SHP77 (cell line): ENCODE measurements at places on chromosomes 3 and 15.

DNA sequence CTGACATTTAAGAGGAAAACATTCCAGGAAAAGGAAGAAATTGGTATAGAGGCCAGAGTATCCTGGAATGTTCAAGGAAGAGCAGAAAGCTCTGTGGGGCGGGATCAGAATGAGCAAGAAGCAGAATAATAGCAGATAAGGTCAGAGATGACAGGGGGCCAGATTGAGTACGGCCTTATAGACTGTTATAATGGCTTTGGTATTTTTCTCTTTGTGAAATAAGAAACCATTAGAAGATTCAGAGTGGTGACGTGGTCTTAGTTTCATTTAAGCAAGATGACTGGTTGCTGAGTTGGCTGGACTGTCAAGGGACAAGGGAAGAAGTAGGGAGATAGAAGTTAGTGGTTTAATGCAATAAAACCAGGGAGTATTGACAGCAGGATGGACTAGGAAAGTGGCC is 218.3 kb upstream of the SOX2 start:
- DNase-seq = no peak

- DNase-seq = no peak
These were observed 191.7 kb upstream of the TLE3 start for GRCh38 chr15:70289191-70289955.

DNA sequence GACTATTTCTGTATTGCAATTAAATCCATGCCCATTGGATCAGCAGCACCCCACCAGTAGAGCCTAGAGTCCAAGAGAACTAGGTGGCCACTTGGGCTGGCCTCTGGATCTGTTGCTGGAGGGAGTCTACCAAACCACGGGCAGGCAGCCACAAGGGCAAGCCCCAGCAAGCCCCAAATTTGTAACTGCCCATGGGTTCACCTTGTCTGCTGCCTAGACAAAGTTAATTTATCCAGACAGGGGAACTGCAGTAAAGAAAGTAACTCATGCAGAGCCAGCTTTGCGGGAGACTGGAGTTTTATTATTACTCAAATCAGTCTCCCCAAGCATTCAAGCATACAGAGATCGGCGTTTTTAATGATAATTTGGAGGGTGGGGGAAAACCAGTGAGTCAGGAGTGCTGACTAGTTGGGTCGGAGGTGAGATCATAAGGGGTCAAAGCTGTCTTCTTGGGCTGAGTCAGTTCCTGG is 74.0 kb upstream of the TERB2 start:
- no peak for DNase-seq

DNA sequence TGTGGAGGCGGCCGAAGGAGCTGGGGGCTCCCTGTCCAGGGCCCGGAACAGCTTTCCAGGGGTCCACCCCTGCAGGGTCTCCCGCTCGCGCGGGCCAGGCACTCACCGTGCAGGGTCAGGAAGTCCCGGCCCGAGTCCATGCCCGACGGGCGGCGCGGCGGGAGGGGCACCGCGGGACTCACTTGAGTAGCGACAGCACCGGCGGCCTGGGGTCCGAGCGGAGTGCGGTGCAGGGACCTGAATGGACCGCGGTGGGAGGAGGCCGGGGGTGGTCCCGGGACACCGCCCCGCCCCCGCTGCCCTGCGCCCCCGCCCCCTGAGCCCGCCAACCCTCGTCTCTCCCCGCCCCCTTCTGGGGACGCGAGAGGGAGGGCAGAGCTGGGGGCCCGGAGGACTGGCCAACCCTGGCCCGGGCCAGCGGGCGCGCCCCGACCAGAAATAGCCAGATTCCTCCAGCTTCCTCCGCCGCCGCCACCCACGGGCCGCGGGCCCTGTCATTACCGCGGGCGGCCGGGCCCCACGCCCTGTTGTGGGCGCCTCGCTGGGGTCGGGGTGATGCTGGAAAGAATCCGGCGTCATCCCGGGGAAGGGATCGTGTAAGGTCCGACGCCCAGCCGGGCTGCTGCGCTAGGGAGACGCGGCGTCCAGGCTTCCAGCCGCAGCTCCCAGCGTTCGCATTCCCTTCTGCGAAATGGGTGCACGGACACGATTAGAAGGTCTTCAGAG is at the start of gene PLCD1:
TSS of gene PLCD1 (minus strand) at position 243 of the 726 bp plus-strand sequence. CDS start at position 140, 103 bp downstream.
- no peak for DNase-seq

- DNase-seq = no peak
These were observed 63.4 kb upstream of the C15orf39 start for GRCh38 chr15:75138016-75138999.

DNA sequence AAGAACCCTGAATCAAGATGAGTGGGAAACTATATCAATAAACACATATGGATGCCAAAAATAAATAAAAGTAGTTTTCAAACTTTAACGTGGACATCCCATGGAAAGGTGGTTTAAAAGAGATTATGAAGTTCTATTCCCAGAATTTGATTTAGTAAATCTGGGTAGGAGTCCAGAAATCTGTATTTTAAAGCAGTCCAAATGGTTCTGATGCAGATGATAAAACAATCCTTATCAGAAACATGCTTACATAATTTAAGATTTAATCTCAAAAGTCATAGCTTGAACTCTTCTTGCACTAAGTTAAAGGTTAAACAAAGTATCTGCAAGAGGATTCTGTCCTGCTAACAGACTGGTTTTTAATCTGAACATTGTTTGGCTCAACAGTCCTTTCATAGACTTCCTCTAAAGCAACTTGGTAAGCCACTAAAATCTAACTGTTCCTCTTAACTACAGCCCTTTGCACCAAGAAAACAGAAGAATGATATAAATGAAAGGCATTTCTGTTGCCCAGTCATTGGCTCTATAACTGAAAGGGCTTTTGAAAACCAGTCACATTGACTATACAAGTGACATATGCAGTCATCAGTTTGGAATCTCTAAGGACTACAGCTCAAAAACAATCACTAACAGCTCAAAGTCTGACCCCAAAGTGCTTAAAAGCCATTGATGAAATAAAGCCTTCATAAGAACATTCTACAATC is 23.4 kb upstream of the MAP4 start:
- no peak for DNase-seq

DNA sequence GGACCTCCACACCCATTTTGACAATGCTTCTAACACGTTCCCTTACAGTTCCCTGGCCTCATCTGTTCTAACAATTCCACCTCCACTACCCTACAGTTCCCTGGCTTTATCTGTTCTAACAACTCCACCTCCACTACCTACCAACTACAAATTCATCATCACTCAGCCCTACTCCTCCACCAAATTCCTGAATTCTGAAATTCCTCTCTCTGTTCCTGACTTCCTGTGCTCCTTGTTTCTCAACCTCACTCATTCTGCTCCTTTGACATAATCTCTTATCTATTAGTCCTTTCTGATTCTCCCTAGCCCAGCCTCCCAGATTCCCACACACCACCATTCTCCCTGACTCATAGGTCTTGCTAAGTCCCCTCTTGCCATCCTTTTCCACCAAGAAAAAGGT is 22.5 kb downstream of the UPK1B start:
- no peak for DNase-seq

- DNase-seq = no peak
These were observed 71.0 kb downstream of the RPL22L1 start for GRCh38 chr3:170799009-170799408.

DNA sequence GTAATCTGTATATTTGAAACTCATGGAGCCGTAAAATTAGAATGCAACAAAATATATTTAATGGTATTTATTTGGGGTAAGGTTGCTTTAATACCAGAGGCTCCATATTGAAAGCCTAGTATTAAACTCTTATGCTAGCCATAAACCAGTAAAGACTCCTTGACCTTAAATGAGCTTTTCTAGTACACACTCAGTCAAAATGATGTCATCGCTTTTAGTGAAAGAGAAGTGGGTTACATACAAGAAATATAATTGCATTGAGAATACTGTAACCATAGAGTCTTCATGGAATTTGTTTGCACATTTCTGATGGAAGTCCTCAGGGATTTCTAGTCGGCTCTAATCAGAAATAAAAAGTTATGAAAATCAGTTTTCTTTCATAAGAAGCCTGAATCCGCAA is 757.6 kb downstream of the GBE1 start:
- no peak for DNase-seq

GRCh38 chr3:38662544-38662943 is 13.1 kb upstream of the SCN5A start:
- DNase-seq = peak; percentile 42

DNA sequence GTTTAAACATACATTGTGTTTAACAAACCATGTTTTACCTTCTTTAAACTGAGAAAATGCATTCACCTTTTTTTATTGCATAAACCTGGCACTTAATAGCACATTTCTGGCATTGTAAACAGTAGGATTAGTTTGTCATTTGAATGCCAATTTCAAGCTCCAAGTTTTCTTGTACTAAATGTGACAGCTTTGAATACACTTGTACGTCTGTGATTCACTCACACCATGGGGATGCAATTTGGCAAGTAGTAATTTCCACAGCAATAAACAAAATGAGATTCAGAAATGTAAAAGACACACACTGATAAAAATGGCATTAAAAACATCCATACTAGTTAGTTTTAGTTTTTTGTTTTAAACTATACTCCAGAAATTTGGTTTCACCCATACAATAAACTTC is 598.9 kb downstream of the SI start:
- DNase-seq = no peak

- DNase-seq = no peak
These were observed 79.0 kb downstream of the IGF1R start for GRCh38 chr15:98727115-98728040.

DNA sequence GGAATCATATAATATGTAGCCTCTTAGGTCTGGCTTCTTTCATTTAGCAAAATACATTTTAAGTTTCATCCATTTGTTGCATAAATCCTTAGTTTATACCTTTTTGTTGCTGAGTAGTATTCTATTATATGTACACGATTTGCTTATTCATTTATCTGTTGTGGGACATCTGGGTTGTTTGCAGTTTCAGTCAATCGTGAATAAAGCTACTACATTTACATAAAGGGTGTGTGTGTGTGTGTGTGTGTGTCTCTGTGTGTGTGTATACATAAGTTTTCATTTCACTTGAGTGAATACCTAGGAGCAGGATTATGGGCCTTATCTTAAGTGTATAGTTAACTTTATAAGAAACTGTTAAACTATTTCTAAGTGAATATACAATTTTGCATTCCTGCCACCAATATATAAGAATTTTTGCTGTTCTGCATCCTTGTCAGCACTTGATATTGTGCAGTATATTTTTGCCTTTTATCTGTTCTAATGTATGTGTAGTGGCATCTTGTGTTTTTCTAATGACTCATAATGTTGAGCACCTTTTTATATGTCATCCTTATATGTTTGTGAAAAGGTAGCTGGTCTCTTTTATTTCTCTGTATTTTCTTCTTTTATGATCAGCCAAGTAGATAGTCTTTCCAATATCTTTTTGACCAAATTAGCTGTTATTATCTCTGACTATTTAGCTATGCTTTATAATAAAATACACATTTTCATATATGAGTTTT is 55.0 kb downstream of the GLCE start:
- no peak for DNase-seq

DNA sequence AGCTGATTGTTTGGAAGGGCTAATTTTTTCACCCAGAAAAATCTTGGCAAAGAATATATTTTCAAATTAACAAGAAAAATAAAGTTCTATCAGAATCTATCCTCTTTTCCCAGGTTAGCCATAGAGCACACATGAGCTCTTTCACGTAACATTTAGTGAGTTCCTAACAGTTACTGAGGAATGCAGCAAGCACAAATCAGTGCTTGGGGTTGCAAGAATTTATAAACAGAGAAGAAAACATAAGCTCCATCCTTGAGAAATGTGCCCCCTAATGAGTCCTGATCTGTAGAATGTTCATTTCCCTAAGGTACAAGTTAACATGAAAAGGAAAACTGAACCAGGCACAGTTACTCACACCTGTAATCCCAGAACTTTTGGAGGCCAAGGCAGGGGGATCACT is 13.9 kb downstream of the EOGT start:
- no peak for DNase-seq

- DNase-seq = peak; percentile 89
These were observed 112.7 kb downstream of the RAB11A start for GRCh38 chr15:65981837-65982626.
